NCI-H2107 (cell line): ENCODE measurements at places on chromosomes 16 and 17.

GRCh38 chr17:43074869-43075268 lies 49.8 kb downstream of the RND2 start:
- DNase-seq, result no peak

DNA sequence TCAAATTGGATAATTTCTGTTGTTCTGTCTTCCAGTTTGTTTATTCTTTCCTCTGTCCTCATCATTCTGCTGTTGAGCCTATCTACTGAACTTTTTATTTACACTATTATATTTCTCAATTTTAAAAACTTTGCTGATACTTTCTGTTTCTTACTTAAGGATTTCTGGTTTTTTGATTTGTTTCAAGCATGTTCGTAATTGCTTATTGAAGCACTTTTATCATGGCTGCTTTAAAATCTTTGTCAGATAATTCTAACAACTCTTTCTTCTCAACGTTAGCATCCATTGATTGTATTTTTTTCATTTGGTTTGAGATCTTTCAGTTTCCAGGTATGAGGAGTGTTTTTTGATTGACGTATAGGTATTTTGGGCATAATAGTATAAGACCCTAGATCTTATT lies 116.9 kb downstream of the PHKB start:
- no peak for DNase-seq

GRCh38 chr17:1087381-1088241 lies 90.7 kb downstream of the TIMM22 start:
- no peak for DNase-seq

DNA sequence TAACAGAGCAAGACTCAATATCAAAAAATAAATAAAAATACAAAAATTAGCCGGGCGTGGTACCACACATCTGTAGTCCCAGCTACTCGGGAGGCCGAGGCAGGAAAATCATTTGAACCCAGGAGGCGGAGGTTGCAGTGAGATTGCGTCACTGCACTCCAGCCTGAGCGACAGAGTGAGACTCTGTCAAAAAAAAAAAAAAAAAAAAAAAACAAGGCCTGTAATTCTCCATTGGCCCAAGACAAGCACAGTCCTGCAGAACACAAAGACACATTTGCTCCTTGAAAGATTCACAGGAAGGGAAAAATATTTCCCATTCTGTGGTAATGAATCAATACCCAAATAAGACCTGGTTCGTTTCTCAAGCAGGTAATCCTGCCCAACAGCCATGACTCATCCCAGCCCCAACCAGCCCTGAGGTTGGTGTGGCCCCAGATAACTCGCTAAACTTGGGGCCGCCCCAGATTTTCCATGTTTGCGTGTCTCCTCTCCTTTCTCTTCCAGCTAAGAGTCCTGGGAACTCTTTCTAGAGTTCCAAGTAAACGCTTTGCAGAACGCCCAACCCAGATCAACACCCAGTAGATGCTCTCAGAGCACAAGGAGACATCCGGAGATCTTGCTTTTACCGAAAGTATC lies 40.3 kb upstream of the SNN start:
- DNase-seq, result no peak

DNA sequence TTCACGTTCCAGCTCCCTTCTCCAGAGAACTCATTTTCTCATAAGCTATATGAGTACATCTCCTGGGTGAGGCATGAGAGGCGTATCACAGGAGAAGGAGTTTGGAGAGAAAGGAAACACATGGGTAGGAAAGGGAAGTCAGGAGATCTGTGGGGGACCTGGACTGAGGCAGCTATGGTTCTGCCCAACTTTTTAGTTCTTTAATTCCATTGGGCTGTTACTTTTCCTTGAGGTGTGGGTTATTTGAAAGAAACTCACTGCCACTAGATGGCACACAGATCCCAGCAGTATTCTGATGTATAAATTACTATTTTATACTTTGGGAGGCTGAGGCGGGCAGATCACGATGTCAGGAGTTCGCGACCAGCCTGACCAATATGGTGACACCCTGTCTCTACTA lies 63.6 kb downstream of the NUP93 start:
- no peak for DNase-seq

DNA sequence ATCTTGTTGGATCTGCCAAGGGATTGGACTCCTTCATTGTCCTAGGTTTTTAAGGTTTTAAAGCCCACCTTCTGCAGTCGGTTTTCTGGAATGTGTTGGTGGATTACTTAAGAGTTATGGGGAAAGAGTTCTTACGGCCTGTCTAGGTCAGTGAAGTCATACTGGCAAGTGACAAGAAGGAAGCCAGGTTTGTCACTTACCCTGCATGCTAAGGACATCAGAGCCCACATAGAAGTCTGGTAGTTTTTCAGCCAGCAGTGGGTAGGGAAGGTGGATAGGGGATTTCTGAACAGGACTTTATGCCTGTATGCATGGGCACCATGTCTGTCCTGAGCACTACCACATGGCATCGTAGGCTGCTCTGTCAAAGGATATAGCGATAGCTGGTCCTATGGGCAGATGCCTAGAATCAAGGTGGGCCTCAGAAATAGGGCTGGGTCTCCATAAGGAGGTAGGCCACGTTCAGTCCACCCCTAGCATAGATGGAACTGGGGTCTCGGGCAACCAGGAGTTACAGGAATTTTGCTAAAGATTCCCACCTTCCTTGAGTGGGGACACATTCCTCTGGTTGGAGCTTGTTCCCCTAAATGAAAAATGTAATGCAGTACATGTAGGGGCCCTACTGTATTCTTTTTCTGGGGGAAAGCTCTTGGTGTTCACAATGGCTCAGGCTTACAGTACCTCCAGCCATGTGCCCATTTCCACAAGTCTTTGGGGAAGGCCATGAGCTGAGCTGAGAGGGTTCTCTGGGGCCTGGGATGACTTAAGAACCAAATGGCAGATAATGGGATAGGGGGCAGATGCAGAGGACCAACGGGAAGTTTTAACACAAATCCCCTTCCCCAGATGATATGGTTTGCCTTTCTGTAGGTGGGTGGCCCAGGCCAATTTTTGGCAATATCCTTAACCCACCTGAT lies 27.5 kb downstream of the TRPV2 start:
- DNase-seq, result no peak

GRCh38 chr17:28849281-28849680 lies 5.5 kb upstream of the ERAL1 start:
- DNase-seq, result no peak

DNA sequence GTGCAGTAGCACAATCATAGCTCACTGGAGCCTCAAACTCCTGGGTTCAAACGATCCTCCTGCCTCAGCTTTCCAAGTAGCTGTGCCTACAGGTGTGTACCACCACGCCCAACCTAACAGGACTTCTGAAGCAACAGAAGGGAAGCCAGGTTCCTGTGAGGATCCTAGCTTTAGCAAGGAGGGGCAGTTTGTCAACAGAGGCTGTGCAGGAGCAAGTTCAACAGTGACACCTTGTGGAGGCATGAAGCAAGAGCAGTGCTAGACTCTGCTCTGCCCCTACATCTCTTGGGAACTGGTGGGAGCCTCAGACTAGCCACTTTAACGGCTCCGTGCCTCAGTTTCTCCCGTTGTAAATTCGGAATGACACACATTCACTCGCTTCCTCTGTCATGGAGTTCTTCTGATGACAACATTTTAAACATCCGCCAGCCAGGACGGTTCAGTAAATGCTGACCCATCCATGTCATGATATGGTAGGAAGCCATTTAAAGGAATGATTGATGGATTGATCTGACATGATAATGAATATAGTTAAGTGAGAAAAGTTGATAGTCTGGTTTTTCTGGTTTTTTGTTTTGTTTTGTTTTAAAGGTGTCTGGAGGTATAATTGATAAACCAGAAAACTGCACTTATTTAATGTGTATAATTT lies 218.7 kb downstream of the MRTFB start:
- no peak for DNase-seq

DNA sequence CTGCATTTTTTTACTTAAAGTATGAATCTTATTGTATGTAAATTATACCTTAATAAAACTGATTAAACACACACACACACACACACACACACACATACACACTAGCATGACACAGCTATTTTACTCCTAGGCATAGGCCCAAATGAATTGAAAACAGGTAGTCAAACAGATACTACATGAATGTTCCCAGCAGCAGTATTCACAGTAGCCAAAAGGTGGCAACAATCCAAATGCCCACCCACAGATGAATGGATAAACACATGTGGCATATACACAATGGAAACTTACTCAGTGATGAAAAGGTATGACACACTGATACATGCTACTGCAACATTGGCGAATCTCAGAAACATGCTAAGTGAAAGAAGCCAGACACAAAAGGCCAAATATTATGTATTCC lies 223.5 kb downstream of the CYB561 start:
- no peak for DNase-seq

GRCh38 chr16:31297496-31297895 lies 37.7 kb downstream of the ITGAM start:
- no peak for DNase-seq

- no peak for DNase-seq
Measured at GRCh38 chr16:5017678-5017969, 16.1 kb downstream of the NAGPA start.

DNA sequence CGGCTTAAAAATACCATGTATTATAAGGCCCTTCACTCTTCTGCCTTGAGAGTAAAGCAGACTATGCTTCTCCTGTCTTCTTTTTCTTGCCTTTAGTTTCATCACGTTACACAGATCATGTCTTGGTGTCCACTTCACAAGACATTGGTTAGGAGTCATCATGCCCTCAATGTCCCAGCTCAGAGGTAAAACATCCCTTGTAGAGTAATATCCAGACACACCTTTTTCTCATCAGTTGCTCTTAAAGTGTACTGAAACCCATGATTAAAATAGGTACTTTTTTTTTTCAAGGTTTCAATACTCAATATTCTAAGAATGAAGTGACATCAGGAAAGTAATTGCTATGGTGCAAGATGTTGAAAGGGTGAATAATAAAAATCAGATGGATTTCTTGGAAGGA lies 267.8 kb downstream of the PMP22 start:
- no peak for DNase-seq

- peak; percentile 41 for DNase-seq
Measured at GRCh38 chr17:78407387-78408000, 29.0 kb downstream of the PGS1 start.

GRCh38 chr16:69378760-69379159 lies 7.0 kb downstream of the TERF2 start:
- DNase-seq, result no peak

DNA sequence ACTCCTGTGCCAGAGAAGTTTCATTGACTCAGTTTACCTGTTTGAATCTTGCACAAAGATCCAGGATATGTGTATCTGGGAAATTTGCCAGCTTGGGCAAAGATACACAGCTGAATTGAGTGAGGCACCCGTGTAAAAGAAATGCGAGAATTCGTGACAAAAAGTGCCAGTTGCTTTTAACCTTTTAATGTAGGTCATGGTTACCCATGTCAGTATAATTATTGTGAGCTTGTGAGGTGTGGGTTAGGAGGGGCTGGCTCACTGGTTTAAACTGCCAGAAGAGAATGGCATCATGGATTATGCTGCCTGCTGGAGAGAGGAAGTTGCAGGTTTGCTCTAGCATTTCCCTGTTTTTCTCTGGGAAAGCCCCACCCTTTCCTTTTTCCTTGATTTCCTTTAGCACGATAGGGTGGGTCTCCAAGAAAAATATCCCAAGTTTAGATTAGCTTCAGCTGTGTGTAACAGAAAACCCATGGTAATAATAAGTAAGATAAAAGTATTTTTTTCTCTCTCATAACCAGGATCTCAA lies 24.8 kb upstream of the NDRG4 start:
- no peak for DNase-seq

- DNase-seq, result no peak
Measured at GRCh38 chr17:49513641-49514040, 18.5 kb downstream of the NGFR start.

DNA sequence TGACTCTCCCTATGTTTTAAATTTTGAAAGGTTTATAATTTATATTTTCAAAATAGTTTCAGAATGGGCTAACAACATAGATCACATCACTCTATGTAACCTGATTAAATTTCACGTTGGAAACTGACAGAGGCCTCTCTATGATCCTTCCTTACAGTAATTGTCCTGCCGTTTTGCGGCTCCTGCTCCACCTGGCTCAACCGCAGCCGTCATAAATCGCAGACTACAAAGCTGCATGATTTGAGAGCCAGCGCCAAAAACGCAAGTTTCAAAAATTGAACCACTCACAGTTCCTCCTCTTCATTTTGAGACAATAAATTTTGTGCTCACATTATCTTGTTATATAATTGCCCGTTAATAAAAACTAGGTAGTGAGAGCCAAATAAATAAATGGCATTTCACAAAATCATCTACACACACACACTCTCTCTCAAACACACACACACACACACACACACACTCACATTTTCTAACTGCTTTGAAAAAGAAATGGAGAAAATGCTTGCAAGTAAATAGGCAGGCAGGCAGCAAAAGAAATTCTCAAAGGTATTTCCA lies 263.1 kb upstream of the PSMD7 start:
- peak; percentile 41 for DNase-seq

- no peak for DNase-seq
Measured at GRCh38 chr16:50509521-50510341, 38.5 kb upstream of the NKD1 start.

DNA sequence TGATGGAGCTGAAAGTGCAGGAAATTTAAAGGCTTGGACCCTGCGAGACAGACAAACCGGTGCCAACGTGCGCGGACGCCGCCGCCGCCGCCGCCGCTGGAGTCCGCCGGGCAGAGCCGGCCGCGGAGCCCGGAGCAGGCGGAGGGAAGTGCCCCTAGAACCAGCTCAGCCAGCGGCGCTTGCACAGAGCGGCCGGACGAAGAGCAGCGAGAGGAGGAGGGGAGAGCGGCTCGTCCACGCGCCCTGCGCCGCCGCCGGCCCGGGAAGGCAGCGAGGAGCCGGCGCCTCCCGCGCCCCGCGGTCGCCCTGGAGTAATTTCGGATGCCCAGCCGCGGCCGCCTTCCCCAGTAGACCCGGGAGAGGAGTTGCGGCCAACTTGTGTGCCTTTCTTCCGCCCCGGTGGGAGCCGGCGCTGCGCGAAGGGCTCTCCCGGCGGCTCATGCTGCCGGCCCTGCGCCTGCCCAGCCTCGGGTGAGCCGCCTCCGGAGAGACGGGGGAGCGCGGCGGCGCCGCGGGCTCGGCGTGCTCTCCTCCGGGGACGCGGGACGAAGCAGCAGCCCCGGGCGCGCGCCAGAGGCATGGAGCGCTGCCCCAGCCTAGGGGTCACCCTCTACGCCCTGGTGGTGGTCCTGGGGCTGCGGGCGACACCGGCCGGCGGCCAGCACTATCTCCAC lies at the start of gene NOG:
Gene NOG, plus strand, starts transcription at position 54 of the 674 bp plus-strand sequence. Its CDS starts 525 bp downstream, at position 579.
- no peak for DNase-seq

DNA sequence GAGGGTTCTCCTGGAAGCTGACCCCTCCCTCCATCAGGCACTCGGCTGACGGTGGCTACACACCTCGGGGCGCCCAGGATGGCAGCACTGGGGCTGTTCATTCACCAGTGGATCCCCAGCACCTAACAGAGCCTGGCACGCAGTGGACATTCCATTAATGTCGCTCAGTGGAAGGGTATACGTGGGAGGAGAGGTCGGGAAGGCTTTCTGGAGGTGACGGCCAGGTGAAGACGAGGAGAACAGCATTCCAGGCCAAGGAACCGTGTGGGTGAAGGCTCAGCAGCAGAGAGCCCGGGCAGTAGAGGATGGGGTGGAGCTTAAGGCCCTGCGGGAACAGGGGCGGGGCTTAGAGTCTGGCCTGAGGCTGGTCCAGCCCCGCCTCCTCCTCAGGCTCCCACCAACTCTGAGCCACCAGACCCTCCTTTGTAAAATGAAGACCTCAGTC lies 2.5 kb upstream of the HS3ST6 start:
- no peak for DNase-seq

GRCh38 chr16:83963277-83964119 lies 4.5 kb upstream of the NECAB2 start:
- DNase-seq, result no peak

GRCh38 chr16:27646806-27647205 lies 96.9 kb downstream of the KATNIP start:
- DNase-seq, result no peak

- no peak for DNase-seq
Measured at GRCh38 chr17:4182043-4182442, 39.0 kb downstream of the CYB5D2 start.

- DNase-seq, result no peak
Measured at GRCh38 chr17:33671491-33671890, 378.4 kb upstream of the ASIC2 start.
